Progenitor cell of endocrine pancreas (in vitro differentiated cells): ENCODE measurements at places on chromosomes 13 and 19. TPM values are rescaled to one million over a fixed set of nuclear protein-coding genes. Genes with fewer than 3 reads are reported as not detected.

GRCh38 chr19:2306971-2307370 is 983 bp downstream of the LINGO3 start:
- DNase-seq: no peak

DNA sequence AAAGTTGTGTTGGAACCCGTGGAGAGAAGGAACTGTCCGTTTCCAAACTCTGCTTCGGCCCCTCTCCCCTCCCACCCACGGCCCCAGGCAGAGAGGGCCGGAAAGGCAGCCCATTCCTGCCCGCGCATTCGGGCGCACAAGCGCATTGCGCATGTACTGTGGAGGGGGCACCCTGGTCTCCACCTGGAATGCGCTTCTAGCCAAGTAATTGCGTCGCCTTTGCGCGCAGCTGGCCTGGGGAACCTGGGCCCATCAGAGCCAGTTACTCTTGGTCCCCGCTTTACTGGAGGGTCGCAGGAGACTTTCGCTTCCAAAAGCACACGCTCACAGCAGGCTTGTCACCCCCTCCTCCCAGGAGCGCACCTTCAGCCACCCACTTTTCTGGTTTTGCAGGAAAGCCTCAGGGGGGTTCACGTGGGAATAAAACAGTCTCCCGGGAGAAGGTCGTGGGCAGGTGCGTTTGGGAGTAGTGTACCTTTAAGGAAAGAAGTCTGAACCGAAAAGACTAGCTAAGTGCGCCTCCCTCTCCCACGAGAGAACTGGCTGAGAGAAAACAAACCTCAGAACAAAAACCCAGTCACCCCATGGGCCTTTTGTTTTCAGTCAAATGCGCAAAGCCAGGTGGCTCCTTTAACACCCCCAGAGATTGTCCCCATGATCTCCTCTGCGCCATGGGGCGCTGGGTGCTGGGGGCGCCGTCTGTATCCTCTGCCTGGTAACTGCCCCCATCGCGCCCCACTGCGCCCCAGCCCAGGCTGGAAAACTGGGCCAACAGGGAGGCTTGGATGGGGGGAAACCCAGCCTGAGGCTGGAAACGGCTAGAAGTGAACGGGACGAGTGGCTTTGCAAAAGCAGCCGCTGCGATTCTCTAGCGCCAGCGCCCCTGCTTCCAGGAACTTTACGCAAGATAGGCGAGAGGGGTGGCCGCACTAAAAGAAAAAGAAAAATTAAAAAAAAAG is 28.5 kb downstream of the GSX1 start:
- no peak for DNase-seq

PGLYRP1 gene
- total RNA-seq: not detected in 2 replicates

ZIC2 gene
- 0.13 TPM in 1 of 2 replicates, not detected in the other for total RNA-seq
